Ovary (tissue), 10 donors: ENCODE measurements at places on chromosomes 5 and 9. TPM values are rescaled to one million over a fixed set of nuclear protein-coding genes. Genes with fewer than 3 reads are reported as not detected.

DNA sequence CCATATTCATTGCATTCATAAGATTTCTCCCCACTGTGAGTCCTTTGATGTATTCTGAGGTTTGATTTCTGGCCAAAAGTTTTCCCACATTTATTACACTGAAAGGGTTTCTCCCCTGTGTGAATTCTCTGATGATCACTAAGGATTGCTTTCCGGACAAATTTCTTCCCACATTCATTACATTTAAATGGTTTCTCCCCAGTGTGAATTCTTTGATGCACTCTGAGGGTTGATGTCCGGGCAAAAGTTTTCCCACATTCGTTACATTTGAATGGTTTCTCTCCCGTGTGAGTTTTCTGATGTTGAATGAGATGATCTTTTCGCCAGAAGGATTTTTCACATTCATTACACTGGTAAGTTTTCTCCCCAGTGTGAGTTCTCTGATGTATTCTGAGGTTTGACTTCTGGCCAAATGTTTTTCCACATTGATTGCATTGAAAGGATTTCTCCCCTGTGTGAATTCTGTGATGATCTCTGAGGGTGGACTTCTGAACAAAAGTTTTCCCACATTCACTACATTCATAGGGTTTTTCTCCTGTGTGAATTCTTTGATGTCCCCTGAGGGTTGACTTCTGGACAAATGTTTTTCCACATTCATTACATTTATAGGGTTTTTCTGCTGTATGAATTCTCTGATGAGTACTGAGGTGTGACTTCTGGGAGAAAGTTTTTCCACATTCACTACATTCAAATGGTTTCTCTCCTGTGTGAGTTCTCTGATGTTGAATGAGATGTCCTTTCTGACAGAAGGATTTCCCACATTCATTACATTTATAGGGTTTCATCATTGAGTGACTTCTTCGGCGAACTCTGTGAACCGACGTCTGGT is 18.8 kb downstream of the ZNF510 start:
- no peak for DNase-seq

DNA sequence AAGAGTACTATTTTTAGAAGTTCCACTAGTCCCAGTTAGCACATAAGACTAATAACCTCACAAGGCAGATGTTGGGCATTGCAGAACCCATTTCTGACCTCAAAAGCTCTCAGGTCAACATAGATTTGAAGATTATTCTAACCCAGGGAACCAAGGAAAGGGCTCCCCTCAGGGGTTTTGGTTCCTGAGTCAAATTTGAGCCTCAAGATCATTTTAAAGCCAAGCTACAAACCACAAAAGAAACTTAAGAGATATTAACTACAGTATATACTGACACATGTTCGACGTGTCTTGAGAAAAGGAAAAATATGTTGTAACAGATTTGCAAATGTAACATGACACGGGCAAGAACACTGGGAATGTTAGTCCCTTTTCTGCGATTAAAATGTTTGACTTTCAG is 88.6 kb downstream of the GNAQ start:
- DNase-seq, result no peak

The PCDHA5 gene
- 0.55 TPM for total RNA-seq

GRCh38 chr5:142128675-142129208 is 20.2 kb downstream of the NDFIP1 start:
- no peak for DNase-seq

The KLF4 gene
- total RNA-seq, result 98.6 TPM

DNA sequence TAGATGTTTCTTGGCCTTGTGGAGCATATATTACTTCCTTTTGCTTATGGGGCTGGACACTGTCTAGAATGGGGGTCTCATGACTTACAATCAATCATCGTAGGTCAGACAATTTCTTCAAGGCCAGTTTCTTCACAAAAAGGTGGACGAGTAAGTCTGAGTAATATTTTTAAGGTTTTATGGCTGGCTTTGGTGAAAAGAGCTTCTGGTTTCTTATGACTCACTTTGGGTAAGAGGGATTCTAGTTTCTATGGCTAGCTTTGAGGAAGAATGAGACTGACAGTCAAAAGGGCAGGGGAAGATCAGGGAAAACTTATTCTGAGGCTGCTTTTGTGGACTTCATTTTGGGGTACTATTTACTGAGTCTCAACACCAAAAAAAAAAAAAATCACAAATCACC is 2067.2 kb upstream of the C9orf72 start:
- no peak for DNase-seq

GRCh38 chr5:149605998-149606724 is 24.9 kb downstream of the ARHGEF37 start:
- DNase-seq, result no peak

The CD74 gene
- 390 TPM for total RNA-seq

GRCh38 chr5:154829589-154830218 is 20.7 kb downstream of the FAXDC2 start:
- DNase-seq, result no peak

DNA sequence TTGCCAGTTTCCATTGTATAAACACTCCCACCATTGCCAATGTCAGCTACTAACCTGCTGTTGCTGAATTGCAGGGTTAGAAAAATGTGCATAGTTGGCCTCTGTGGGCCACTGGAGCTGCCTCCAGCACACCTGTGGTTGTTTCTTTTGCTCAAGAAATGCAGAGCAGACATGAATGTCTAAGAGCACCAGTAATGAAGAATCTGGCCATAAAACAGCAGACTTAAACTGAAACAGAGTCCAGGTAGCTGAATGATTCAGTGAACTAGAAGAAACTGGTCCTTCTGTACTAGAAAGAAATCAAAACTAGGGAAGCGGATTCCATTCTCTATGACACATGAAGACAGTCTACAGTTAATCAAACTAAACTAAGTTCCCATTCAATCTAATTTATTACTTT is 48.2 kb downstream of the NUDT12 start:
- no peak for DNase-seq

DNA sequence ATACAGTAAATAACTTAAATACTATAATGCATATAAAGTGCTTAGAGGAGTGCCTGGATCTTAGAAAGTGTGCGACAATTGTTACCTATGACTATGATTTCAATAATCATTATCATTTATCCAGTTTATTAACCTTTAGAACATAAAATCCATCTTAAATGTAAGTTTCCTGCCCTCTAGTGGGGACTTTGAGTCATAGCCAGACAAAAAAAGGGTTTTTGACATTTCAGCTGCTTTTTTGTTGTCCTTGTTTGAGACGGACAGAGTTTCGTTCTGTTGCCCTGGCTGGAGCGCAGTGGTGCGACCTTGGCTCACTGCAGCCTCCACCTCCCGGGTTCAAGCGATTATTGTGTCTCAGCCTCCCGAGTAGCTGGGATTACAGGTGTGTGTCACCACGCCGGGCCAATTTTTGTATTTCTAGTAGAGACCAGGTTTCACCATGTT is 9.7 kb upstream of the C9orf152 start:
- no peak for DNase-seq

DNA sequence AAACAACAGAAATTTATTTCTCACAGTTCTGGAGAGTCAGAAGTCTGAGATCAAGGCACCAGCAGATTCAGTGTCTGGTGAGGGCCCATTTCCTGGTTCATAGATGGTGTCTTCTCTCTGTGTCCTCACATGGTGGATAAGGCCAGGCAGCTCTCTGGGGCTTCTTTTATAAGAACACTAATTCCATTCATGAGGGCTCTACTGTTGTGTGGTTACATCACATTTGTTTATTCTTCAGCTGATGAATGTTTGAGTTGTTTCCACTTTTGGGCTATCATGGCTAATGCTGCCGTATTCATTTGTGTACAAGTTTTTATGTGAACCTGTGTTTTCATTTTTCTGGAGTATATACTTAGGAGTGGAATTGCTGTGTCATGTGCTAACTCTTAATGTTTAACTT is 35.2 kb downstream of the DDX4 start:
- no peak for DNase-seq

GRCh38 chr9:114347675-114348074 is 18.0 kb downstream of the ORM2 start:
- DNase-seq, result no peak

DNA sequence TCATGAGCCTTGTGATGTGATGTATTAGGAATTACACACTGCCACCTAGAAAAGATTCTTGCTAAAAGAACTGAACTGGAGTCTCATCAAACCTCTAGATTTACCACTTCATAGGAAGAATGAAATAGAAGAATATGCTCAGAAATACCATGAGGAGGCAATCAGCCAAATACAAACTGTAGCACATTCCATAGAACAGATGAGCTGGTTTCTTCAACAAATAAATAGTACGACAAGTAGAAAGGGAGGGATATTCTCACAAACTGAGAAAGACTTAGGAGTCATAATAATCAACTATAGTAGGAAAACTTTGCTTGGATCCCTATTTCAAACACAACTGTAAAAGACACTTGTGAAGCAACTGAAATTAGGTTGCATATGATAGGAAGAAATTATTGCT is 15.4 kb downstream of the PLGRKT start:
- no peak for DNase-seq

DNA sequence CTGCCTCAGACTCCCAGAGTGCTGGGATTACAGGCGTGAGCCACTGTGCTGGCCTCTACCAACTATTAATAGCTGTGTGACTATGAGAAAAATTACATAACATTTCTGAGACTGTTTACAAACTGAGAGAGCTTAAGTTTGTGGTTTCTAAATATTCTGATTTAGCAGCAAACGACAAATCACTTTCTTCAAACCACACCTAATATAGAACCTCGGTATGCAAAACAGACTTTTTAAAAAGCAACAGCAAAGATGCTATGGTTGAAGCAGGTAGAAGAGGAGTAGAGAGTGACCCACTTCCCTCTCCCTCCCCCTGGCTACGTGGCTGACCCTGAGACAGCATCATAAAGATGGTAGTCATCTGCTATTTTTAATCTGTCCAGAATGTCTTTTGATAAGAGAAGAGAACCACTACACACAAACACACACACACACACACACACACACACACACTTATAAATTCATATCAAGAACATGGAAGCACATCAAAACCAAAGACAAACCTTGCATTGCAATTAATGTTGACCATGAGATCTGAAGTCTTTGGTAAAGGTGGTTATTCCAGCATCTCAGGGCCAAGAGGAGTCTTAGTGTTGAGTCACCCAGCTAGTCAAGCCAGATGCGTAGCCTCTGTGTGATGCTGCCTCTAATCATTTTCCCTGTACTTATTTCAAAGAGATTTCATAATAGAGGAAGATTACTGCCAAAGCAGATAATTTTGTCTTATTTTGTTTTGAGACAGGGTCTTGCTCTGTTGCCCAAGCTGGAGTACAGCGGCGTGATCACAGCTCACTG is 58.1 kb upstream of the TMEM215 start:
- no peak for DNase-seq

- no peak for DNase-seq
These were observed 271.5 kb downstream of the FSTL4 start for GRCh38 chr5:133340822-133341221.

The PLEKHG4B gene
- total RNA-seq, result 1.1 TPM

DNA sequence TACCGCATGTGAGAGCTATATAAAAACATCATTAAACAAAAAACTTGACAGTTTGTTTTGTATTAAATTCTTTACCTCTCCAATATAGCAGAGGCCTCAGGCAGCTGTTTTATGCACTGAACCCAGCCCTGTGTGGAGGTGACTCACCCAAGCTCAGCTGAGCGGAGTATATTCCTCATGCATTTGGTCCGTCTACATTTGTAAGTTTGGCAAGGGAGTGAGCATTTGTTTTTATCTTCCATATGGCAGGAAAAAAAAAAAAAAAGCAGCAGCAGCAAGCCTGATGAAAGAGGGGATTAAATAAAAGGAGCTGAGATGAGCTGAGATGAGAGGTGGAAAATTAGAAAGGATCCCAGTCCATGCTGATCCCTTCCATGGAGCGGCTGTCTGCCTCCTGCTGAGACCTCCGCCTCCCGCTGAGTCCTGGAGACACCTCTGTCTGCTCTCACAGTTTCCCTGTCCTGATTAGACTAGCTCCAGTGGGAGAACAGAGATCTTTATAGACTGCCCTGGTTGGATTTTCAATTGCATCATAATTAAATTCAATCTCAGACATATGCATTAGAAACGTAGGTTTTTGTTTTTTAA is 112.0 kb upstream of the CTNND2 start:
- no peak for DNase-seq

The ZNF300 gene
- total RNA-seq, result 10.0 TPM

The MVB12B gene
- total RNA-seq, result 21.3 TPM

DNA sequence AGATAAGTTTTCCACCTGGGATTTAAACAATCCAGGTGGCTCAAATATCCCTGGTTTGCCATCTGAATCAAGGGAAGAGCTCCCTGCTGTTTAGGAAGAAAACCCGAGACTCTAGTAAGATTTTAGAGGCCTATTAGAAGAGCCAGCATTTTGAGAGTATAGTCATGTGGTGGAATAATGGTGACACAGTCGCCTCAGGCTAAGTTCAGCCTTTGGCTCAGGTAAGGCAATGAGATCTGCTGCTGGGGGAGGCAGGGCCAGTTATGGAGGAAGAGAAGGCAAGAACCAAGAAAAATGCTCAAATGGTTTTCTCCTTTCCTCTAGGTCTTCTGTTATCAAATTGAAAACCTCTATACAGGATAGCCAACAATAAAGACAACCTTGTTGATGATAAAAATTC is 16.2 kb downstream of the RAD1 start:
- DNase-seq, result no peak
